Hematopoietic multipotent progenitor cell treated with erythropoietin and hydrocortisone succinate and interleukin-3 and kit ligand, for 15 days (in vitro differentiated cells): ENCODE measurements at places on chromosomes 7 and 10.

DNA sequence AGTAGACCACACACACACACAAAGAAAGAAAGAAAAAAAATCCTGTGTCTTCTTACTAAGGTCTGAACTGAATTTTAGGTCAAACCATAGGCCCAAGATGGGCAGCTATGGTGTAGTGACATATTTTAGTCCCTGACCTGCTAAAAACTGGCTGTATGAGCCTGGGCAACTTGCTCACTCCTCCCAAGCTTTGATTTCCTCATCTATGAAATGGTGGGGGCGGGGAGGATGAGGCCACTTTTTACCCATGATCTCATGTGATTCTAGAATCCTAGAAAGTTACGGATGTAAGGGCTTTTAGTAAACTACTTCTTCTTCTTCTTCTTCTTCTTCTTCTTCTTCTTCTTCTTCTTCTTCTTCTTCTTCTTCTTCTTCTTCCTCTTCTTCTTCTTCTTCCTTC lies 6.1 kb upstream of the CCL24 start:
- no peak for DNase-seq

DNA sequence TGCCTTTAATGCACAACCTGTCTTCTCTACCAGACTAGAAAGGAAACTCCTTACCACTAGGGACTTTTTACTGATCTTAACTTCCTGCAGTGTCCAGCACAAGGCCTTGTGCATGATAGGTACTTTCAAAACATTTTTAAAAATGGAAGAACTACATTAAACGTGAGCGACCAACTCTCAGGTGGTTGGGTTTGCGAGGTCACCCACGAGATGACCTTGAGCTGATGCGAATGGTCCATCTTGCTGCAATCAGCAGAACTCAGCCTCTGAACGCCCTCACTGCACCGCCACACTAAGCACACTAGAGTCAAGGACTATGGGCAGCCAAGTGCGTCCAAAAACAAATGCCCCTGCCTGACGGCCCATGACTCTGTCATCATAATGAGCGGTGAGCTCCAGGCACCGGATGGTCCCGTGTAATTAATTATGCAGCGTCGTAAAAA lies 34.9 kb upstream of the PTF1A start:
- no peak for DNase-seq

- no peak for DNase-seq
These were observed 8.7 kb downstream of the ELFN1 start for GRCh38 chr7:1678571-1679325.

DNA sequence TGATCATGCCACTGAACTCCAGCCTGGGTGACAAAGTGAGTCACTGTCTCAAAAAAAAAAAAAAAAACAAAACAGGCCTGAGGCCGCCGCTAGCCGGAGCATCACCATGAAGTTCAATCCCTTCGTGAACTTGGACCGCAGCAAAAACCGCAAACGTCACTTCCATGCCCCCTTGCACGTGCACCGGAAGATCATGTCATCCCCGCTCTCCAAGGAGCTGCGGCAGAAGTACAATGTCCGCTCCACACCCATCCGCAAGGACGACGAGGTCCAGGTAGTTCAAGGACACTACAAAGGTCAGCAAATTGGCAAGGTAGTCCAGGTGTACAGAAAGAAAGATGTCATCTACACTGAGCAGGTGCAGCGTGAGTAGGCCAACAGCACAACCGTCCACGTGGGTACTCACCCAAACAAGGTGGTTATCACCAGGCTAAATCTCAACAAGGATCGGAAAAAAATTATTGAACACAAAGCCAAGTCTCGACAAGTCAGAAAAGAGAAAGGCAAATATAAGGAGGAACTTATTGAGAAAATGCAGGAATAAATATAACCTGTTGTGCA lies 17.5 kb upstream of the RUFY2 start:
- DNase-seq: no peak

DNA sequence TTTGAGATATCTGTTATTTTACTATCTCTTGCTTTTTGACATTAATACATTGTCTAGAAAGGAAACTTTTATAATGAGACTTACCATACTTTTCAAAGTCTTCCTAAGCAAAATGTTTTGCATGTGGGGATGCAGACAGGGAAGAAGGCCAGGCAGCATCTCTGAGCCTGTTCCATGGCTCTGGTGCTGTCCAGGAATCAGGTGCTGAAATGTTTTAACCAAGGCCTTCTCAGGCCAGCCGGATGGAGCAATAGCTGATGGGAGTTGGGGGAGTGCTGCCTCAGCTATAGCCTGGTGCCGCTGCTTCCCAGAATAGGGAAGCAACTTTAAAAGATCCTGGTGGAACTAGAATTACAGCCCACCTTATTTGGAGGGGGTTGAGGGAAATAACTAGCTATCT lies 38.5 kb downstream of the CRTAC1 start:
- no peak for DNase-seq

DNA sequence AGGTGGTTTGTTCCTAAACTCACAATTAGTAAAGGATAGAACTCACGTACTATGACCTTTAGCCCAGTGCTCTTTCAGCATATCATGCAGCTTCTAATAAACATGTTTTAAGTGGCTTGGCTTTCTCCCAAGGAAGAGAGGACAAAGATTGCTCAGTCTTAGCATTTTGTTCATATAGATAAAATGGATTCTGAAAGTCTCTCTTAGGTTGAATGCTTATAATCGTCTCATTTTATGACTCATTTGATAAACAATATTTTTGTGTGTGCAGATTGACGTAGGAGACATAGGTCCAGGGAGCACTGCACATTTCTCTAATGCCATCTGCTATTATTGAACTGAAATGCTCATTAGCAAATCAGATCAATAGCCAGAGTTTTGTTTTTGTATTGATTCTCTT lies 44.8 kb downstream of the GNAT3 start:
- DNase-seq: peak; percentile 43

DNA sequence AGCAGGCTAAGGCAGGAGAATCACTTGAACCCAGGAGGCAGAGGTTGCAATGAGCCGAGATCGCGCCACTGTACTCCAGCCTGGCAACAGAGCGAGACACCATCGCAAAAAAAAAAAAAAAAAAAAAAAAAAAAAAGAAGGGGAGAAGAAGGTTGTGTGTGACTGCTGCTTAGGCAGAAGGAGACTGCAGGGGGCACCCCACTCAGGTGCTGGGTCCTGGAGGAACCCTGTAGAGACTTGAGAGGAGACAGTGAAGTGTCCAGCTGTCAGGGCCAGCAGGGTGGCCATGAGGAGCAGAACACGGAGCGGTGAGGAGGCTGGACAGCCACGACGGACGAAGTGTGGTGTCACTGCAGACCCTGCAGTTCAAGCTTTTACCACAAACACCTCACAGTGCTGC lies 99.0 kb upstream of the NMT2 start:
- DNase-seq: no peak

GRCh38 chr7:102191556-102192379 lies 94.9 kb upstream of the SH2B2 start:
- DNase-seq: no peak

GRCh38 chr10:52319926-52320325 lies 5.8 kb downstream of the DKK1 start:
- DNase-seq: no peak

GRCh38 chr10:6748981-6749635 lies 169.0 kb upstream of the PRKCQ start:
- no peak for DNase-seq

DNA sequence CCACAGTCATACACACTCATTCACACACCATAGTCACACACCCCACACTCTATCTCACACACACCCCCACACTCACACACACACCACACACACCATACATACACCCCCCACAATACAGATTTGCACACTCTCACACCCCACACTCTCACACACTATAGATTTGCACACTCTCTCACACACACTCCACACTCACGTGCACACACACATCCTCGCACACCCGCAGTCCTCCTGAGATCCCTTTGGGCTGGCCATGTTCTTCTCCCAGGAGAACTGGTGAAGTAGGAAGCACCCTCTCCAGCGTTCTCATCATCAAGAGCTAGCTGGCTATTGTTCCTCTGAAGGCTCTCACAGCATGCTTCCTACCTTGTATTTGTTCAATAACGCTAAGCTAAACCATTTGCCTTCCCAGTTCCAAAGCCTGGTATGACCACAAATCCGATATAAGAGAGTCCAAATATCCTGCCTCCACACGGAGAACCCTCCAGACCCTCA lies 86.2 kb downstream of the HECW1 start:
- DNase-seq: no peak

DNA sequence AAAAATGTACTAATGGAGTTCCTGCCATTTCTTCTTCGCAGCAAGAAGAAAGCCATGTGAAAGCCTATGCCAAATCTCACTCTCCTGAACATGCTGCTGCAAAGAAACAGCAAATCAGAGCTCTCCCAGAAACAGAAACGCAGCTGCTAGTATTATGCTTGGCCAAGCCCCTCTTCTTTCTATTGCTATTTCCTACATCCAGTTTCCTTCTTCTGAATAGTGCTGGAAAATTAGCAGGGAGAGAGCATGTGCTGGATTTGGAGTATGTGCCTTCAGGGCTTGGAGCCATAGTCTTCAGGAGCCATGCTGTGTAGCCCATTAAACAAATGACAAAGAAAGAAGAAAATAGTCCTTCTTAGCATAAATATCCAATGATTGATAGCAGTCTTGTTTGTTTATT lies 852.0 kb upstream of the PHF14 start:
- DNase-seq: no peak

DNA sequence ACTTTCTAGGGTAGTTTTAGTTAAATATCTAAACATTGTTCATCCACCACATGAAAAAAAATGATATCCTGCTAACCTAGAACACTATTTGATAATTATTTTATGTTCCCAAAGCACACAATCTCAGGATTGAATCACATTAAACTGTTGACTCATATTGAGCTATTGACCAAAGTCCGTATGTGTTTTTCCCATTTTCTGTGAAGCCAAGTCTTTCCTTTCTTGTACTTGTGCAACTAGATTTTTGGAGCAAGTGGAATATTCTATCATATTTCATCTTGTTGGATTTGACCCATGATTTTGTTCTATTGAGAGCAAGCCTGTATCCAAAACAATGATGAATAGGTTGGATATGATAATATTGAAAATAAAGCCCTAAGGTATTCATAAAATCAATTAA lies 164.6 kb downstream of the SKAP2 start:
- no peak for DNase-seq

DNA sequence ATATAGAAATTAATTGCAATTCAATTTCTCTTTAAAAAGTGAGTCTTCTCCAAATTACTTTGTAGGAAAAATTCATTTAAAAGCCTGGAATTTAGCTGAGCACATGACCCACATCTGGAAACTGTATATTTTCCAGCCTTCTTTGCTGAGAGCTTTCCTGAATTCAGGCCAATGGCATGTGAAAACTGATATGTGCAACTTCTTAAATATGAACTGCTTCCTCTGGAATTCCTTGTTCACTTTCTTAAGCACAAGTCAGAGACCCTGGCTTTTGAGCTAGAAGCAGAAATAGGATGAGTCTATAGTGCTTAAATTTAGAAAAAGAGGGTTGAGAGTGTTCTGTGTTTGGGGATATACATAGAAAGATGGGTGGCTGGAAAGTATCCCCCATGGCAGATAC lies 365.1 kb upstream of the MTPN start:
- no peak for DNase-seq

GRCh38 chr7:41306486-41306885 lies 396.4 kb downstream of the INHBA start:
- DNase-seq: no peak

GRCh38 chr10:4549139-4549653 lies 276.8 kb upstream of the AKR1E2 start:
- no peak for DNase-seq

DNA sequence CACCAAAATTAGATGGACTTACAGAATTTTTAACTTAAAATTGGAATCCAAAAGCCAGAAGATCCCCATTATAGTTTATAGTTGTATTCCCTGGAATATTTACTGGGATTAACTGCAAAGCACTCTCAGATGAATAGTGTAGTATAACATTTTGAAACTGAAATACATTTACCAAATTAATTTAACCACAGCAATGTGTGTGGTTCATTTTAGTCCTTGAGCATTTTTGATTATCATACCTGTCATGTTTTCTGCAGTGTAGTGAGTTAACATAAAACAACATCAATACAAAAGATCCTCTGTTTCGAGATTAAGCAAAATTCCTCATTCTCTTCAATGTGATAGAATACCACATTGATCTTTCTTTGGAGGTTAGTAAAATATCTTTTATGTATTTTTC lies 3.7 kb downstream of the VIM start:
- DNase-seq: no peak

DNA sequence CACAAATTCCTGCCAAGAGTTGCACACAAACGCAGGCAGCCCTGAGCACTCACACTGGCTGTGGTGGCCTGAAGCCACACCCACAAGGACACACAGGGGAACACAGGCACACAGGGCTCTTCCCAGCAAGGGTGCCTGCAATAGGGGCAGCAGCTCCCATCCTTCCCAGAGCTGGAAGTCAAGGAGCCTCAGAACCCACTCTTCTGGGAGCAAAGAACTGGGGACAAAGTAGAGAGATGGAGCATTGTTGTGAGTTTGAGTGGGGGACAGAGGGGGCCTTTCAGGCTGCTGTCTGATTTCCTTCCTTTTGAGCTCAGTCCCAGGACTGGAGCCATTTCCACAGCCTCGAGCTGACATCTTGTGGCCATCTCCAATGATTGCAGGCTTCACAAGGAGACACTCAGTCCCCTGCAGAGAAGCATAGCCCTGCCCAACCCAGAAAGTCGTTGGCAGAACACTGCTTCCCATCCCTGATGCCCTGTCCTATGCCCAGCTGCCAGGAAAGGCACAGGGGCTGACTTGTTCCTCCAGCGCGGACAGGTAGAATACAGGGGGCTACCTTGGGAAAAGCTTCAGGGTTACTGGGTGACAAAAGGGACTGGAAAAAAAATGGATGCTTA lies 34.4 kb upstream of the SLF2 start:
- DNase-seq: no peak

DNA sequence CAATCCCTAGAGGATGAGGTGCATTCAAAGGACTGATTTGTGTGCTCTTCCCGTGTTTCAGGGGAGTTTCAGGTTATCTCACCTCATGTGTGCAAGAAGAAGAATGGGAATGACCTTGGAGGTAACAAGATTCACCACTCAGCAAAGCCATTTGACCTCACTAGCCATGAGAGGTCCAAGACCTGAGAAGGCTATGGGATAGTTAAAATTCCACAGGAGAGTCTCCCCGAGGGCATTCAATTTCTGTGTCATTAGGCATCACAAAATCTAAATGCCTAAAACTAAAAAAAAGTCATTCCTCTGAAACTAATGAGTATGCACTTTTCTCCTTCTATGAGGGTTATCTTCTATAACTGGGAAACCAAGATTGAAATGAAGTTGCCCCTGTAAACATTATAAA lies 433.4 kb downstream of the KCNMA1 start:
- DNase-seq: no peak

- no peak for DNase-seq
These were observed 79.6 kb downstream of the LARP4B start for GRCh38 chr10:851901-852300.

- DNase-seq: no peak
These were observed 97.6 kb downstream of the LYZL2 start for GRCh38 chr10:30531751-30532530.

- no peak for DNase-seq
These were observed 82.7 kb downstream of the PAX2 start for GRCh38 chr10:100827819-100828737.

- DNase-seq: no peak
These were observed 63.7 kb downstream of the SP8 start for GRCh38 chr7:20722941-20723340.

- DNase-seq: no peak
These were observed 1.4 kb downstream of the CPA4 start for GRCh38 chr7:130294314-130294713.

GRCh38 chr10:26780793-26781601 lies 79.8 kb downstream of the ABI1 start:
- no peak for DNase-seq
